ENCODE measurements at places on chromosomes 13 and 19.

GRCh38 chr19:35315883-35316282 lies 13.1 kb upstream of the CD22 start:
- no peak for DNase-seq

- no peak for DNase-seq
Measured at GRCh38 chr13:44151474-44151873, 222.2 kb upstream of the SERP2 start.

GRCh38 chr19:6540918-6541689 lies 10.3 kb downstream of the TNFSF9 start:
- DNase-seq: no peak

DNA sequence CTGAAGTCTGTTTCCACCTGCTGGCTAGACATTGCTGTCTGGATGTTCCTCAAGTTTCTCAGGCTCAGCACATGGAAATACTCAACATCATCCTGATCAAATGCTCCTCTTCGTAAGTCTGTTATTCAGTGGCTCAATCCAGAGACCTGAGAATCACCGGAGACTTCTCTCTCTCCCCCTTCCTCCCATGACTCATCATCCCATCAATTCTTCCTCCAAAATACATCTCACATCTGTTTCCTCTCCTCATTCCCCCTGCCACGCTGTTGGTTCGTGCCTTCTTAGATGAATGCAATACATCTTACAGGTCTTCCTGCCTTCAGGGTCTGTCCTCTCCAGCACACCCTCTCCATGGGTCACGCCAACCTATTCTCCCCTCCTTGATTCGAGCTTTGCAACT lies 7.4 kb upstream of the RXFP2 start:
- DNase-seq: no peak

DNA sequence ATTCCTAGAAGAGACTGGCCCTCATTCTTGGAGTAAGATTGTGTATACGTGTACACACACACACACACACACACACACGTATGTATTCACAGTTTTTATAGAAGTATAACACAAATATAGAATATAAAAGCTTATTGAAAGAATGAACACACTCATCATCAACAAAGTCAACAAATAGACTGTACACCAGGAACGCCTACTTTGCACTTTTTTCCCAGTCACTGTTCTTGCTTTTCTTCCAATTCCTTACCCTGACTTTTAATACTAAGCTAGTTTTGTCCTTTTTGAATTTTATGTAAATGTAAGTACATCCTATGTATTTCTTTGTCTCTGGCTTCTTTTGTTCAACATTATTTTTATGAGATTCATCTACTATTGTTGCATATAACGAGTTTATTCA lies 264.5 kb downstream of the MAB21L1 start:
- DNase-seq: no peak

DNA sequence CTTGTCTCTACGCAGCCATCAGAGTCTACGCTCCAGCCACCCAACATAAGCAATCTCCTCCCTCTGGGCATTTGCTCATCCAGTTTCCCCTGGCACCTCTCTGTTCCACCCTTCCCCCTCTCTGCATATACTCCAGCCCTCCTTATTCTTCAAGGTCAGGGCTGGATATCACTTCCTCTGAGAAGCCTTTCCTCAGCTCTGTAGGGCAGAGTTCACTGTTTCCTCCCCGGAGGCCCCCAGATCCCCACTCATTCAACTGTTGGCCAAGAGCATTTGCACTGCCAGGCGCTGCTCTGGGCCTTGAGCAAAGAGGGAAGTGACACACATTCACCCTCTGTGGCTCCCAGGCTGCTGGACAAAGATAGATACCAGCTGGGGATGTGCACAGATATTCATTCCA lies 3.3 kb downstream of the FCGRT start:
- peak; percentile 73 for DNase-seq

DNA sequence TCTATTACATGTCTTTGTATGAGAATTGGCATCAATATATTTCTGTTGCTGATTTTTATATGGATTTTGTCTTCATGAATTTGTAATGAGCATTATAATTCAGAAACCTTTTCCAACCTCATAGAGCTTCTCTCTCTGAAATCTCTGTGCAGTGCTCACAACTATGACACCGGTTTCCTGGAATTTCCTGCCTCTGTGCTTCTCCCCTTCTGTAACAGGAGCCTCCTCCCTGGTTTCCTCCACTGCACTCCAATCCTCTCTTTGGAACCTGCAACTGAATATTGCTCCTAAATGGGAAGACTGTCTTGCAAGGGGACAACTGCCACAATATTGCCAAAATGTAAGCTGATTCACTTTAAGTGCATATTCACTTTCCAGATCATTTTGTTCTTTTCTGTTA lies 1147.9 kb downstream of the UQCRFS1 start:
- DNase-seq: no peak

DNA sequence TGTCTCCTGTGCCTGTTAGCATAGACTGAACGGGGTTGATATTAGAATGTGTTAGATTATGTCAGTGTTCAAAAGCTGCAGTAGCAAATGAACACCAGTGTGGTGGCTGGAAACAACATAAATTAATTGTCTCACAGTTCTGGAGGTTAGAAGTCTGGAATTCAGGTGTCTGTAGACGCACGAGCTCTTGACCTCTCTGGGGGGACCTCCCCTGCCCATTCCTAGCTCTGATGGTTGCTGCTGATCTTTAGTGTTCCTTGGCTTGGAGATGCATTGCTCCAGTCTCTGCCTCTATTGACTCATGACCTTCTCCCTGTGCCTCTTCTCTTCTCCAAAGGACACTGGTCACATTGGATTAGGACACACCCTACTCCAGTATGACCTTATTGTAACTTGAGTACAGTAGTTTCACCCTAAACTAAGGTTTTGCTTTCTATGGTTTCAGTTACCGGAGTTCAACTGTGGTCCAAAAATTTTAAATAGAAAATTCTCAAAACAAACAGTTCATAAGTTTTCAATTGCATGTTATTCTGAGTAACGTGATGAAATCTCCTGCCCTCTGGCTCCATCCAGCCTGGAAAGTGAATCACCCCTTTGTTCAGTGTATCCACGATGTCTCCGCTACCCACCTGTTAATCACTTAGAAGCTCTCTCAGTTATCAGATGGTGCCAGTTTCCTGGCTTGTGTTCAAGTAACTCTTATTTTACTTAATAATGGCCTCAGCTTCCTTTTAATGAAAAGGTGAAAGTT lies 273.2 kb downstream of the MYO16 start:
- DNase-seq: no peak

DNA sequence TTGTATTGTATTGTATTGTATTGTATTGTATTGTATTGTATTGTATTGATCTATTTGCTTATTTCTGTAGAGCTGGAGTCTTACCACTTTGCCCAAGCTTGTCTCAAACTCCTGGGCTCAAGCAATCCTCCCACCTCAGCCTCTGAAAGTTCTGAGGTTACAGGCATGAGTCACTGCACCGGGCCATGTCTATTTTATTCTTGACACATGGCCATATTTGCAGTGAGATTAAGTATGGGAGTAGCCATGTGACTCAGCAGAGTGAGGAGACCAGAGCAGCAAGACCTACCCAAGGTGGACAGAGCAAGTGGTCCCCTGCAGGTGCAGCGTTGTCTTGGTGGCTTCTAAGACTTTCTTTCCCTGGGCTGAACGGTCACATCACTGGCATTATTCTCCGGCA lies 49.1 kb upstream of the UBAC2 start:
- no peak for DNase-seq

DNA sequence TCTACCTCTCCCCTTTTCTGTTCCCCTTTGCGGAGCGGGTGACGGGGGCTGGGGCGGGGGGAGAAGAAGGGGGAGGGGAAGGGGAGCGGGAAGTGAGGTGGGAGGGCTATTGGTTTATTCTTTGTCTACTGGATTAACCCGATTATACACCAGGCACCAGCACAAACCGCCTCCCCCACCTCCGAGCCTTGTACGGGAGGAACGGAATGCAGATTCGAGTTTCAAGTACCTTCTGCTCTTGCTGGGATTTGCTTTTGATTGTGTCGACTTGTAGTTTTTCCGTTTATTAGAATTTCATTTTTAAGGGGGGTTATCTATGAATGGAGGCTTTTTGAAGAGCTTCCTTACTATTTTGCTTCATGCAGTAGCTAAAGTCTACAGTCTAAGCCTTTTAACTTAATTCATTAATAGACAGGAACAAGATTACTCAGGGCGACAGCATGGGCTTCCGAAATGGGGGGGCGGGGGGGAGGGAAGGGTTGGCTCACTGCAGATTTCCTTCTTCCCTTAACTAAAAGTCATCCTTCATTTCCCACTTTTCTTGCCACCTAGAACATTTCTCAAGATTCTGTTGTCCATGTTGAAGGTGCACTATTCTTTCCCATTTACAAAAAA lies 937 bp upstream of the SPRY2 start:
- peak; percentile 69 for DNase-seq

DNA sequence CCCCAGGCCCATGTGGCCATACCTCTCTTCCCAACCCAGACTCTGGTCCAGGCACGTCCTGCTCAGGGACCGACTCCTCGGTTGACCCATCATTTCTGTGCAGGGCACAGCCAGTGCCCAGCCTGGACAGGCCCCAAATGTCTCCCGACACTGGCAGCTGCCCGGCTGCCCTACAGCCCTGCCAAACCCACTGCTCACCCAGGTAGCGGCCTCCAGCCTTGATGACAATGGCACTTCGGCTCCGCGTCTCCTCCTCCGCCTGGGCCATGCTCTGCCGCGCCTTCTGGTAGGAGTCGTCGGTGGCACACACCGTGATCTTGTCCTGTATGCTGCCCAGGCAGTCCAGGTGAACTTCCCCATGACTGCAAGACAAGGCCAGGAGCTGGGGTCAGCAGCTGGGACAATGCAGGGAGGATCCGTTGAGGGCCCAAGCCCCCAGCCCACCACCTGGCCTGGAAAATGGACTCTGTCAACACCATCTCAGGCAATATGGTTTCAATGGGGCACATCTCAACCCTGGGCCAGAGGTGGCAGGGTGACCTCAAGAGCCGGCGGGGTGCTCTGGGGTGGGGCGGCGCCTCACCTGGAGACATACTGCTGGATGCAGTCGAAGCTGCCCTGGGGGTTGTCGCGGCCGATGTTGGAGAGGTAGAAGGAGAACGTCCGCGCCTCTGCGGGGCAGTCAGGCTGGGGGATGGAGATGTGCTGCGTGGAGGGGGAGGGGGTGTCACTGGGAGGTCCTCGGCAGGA lies 27.5 kb upstream of the ISYNA1 start:
- no peak for DNase-seq

DNA sequence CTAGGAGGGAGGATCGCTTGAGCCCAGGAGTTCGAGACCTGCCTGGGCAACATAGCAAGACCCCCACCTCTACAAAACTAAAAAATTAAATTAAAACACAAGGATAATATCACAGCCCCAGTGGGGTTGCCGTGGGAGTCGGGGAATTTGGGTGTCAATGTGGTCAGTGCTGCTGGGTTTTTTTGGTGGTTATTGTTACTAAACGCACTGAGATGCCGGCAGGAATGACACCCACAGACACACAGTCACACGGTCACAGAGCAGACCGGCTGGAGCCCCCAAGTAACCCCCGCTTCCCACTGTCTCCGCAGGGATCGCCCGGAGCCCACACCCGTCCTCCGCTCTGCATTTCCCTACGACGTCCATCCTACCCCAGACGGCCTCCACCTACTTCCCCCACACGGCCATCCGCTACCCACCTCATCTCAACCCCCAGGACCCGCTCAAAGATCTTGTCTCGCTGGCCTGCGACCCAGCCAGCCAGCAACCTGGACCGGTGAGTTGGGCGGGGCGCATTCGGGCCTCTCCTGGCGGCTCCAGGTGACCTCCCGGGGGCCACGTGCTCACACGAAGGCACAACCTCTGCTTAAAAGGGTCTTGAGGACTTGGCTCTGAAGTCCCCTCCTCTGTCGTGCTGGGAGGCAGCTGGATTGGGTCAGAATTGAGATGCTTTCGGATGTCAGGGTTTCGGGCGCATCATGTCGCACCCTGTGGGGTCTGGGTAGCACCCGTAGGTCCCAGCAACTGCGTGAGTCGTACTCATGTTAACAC lies 28.0 kb downstream of the SMIM24 start:
- no peak for DNase-seq

GRCh38 chr19:41352609-41353465 lies 885 bp downstream of the TGFB1 start:
- peak; percentile 25 for DNase-seq

DNA sequence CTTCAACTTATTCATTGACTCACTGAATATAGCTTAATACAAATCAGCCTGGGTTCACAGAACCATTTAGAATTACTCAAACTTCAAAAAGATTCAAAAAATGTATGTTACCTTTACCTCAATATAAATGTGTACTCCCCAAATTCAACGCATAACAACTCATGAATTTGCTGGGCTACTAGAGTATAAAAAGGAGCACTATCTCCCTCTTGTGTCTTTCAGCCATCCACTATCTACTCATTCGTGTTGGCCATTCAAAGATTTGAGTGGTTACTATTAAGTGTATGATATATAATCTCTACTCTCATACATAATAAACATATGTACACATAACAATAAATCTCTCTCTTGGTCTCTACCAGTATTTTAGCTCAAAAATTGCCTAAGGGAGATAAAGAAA lies 20.3 kb downstream of the INTS6 start:
- no peak for DNase-seq

GRCh38 chr19:48169578-48169938 lies 586 bp downstream of the LIG1 start:
- peak; percentile 4 for DNase-seq

GRCh38 chr19:7789447-7789846 lies 26.4 kb downstream of the CLEC4M start:
- DNase-seq: no peak

GRCh38 chr19:11339254-11340098 lies at the start of gene RAB3D:
Gene RAB3D, minus strand, starts transcription at chr19:11339657. Its CDS starts 2,258 bp downstream, at chr19:11337399.
- DNase-seq: peak; percentile 67

DNA sequence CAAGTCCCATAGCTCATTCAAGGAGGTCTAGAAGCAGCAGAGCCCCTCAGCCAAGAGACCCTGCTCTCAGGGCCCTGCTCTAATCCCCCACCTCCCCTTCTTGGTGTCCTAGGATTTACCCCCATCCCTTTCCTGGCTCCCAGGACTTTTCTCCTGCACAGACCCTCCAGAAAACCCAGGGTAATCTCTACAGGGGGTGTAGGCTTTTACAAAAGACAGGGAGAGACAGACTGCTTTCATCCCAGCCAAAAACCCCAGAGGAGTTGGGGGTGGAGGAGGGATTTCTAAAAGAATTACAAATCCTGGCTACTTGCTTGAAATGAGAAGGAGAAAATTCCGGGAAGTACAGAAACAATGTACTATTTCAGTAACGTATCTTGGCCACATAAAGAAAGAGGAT lies 133.3 kb downstream of the TNFSF13B start:
- DNase-seq: no peak

GRCh38 chr19:28652765-28653164 lies 560.2 kb downstream of the UQCRFS1 start:
- DNase-seq: peak; percentile 69

- no peak for DNase-seq
Measured at GRCh38 chr13:41939398-41939797, 21.5 kb downstream of the VWA8 start.

- no peak for DNase-seq
Measured at GRCh38 chr13:39321574-39321973, 281.4 kb downstream of the LHFPL6 start.

- DNase-seq: no peak
Measured at GRCh38 chr13:43245374-43245964, 222.1 kb downstream of the DNAJC15 start.

Data from pons (tissue), 1 donor.